ENCODE measurements at places on chromosomes 6 and 20.

- no peak for DNase-seq
Observed at GRCh38 chr6:104521176-104521575, 338.5 kb downstream of the HACE1 start.

GRCh38 chr6:121959501-121959900, 440.0 kb upstream of the HSF2 start:
- no peak for DNase-seq

- no peak for DNase-seq
Observed at GRCh38 chr20:17179840-17180239, 47.0 kb upstream of the PCSK2 start.

DNA sequence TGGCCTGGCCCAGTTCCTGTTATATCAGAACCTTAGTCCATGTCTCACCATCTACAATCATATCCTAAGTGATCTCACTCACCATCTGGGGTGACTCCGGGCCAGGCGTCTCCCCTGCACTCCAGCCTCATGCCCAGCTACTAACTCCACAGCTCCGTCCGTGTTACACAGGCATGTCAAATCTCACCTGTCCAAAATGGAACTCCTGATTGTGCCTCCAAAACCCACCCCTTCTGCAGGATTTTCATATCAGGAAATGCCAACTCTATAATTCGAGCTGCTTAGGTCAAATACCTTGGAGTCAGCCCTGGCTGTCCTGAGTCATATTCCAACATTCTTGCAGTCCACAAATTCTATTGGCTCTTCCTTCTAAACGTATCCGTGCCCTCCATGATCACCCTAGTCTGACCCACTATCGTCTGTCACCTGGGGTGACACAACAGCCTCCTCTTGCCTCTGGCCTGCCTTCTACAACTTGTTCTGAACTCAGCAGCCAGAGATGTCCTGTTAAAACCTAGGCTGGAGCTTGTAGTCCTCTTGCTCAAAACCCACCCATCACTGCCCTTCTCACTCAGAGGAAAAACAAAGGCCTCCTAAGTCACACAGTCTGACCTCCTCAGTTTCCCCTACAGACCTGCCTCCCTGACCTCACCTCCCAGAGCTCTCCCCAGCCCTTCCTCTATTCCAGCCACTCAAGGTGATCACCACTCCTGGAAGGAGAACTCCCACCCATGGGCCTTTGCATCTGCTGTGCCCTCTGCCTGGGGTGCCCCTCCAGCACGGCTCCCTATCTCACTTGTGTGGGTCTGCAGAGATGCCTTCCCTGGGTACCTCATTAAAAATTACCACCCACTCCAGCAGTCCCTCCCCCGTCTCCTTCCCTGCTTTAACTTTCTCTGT, 85.3 kb upstream of the SIRPA start:
- no peak for DNase-seq

DNA sequence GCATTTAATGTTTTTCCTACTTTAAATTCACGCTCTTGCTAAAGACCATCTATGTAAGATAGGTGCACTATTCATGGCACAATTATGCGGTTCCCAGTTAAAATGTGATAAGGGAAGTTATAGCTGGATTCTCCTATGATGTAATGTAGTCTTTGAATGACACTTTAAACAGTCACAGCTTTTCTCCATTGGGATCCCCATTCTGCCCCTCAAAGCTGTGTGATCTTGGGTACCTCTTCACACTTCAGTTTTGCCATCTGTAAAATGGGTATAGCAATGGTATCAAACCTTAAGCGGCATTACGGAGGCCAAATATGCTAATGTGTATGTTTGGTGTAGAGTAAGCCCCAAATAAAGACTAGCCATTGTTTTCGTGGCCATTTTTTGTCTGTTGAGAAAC, 64.7 kb upstream of the ZNF217 start:
- no peak for DNase-seq

GRCh38 chr6:11161031-11161956, 49.8 kb upstream of the ERVFRD-1 start:
- no peak for DNase-seq

- no peak for DNase-seq
Observed at GRCh38 chr20:37885042-37885441, 17.9 kb upstream of the VSTM2L start.

GRCh38 chr20:18164356-18164755, 26.7 kb downstream of the KAT14 start:
- DNase-seq: no peak

GRCh38 chr6:160122744-160123143, 1.1 kb downstream of the SLC22A1 start:
- DNase-seq: no peak

- no peak for DNase-seq
Observed at GRCh38 chr6:110063594-110064263, 85.6 kb downstream of the GPR6 start.

- DNase-seq: no peak
Observed at GRCh38 chr6:52537001-52537753, 39.7 kb downstream of the TRAM2 start.

GRCh38 chr6:18121580-18122127, 823 bp downstream of the NHLRC1 start:
- DNase-seq: no peak

DNA sequence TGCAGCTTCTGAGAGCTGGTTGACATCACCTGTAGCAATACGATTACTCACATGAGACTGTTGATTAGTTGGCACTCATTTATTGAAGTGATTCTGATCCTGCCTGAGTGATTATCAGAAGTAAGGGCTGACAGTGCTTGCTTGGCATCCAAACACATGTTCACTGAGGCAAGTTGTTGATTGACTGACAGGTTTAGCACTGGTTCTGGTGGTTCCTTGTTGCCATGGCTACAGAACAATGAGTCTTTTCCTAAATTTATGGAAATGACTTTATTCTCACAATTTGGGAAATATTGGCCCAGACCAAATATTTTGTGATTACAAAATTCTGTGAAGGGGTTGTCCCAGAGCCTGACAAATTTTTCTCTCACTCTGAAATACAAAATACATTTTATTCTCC, 146.0 kb upstream of the RAB32 start:
- DNase-seq: no peak

- no peak for DNase-seq
Observed at GRCh38 chr6:15284743-15285142, 38.9 kb downstream of the JARID2 start.

DNA sequence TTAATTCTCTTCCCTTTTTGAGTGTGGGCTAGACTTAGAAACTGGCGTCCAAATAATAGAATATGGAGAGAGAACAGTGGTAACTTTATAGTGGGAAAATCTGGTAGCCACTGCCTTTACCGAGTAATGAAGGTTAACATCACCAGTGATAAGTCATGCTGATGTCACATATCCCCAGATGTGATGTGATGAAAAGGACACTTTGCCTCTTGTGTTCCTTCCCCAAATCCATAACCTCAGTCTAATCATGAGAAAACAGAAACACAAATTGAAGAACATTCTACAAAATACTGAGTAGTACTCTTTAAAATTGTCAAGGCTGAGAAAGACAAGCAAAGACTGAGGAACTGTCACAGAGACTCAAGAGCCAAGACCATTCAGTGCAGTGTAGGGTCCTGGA, 17.8 kb downstream of the ANKS1A start:
- DNase-seq: no peak

DNA sequence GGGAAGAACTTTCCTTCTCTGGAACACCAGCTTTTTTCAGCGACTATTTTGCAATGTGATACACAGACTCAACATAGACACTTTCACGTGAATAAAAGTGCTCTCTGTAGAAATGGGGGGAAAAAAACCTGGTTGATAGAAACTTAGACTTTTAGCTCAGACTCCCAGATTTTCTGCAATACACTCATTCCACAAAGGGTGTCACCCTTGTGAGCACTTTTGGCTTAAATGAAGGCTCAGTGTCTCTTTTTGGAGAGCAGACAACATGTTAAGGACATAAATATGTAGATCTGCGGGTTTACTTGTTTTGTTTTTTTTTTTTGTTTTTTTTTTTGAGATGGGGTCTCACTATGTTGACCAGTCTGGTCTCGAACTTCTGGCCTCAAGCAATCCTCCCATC, 579.6 kb downstream of the PTPRT start:
- no peak for DNase-seq

- DNase-seq: no peak
Observed at GRCh38 chr6:7922596-7922995, 12.0 kb upstream of the TXNDC5 start.

DNA sequence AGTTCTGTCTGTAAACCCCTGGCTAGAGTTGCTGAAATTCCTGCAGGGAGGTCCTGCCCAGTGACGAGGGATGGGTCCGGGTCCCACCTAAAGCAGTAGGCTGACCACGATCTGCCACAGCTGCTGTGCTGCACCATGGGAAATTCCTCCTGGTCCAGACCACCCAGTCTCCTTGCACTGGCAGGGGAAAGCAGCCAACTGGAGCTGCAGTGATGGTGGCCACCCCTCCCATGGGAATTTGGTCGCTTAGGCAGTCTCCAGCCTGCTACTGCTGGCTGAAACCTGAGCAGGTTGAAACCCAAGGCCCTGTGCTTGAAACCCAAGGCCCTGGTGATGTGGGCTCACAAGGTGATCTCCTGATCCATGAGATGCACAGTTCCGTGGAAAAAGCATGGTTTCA, 23.9 kb upstream of the MOXD1 start:
- no peak for DNase-seq

DNA sequence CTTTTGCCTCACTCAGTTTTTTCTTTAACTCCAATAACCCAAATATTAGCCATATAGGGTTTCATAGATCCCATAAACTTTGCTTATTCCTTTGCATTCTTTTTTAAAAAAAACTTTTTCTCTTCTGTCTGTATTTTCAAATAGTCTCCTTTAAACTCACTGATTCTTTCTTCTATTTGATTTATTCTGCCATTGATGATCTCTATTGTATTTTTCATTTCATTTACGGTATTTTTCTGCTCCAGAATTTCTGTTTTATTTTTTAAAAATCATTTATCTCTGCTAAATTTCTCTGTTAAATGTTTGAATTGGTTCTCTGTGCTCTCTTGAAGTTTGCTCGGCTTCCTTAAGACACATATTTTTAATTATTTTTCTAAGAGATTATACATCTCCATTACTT, 573.3 kb upstream of the MAN1A1 start:
- no peak for DNase-seq

DNA sequence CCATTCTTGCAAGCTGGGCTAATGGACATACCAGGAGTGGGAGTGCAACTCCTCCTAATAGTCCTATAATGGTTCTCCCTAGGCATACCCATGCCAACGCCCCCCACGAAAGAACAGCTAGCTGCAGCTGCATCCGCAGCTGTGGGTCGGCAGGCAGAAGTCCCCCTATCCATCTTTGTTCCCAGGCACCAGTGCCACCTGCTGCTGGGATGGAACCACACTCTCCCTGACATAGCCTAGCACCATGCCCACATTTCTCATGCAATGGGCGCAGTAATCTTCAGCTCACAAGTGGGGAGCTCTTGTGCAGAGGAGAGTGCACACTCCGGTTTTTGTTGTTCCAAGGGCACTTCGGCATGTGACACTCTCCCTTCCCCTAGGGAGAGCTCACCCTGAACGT, 567.8 kb downstream of the GRIK2 start:
- DNase-seq: no peak

DNA sequence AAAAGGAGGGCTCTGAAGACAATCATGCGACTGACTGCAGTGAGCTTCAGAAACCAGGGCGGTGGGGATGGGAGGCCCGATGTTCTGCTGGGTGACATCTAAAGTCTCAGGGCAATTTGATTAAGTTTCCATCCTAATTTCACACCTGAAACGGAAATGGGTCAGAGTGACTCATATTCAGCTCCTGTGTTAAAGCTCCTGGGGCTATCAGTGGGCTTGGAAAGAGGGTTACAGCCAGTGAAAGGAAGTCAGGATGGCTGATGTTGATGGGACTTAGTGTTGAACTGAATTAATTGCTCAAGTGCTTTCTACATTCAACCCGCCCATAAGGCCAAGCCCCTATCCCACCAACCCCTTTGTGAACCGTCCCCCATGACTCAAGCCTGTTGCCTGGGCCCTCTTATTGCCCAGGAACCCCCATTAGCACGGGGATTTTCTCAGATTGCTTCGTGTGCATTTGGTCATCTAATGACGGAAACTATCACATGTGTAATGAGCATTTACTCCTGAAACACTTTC, 47.1 kb upstream of the TBC1D7 start:
- DNase-seq: peak; percentile 9

DNA sequence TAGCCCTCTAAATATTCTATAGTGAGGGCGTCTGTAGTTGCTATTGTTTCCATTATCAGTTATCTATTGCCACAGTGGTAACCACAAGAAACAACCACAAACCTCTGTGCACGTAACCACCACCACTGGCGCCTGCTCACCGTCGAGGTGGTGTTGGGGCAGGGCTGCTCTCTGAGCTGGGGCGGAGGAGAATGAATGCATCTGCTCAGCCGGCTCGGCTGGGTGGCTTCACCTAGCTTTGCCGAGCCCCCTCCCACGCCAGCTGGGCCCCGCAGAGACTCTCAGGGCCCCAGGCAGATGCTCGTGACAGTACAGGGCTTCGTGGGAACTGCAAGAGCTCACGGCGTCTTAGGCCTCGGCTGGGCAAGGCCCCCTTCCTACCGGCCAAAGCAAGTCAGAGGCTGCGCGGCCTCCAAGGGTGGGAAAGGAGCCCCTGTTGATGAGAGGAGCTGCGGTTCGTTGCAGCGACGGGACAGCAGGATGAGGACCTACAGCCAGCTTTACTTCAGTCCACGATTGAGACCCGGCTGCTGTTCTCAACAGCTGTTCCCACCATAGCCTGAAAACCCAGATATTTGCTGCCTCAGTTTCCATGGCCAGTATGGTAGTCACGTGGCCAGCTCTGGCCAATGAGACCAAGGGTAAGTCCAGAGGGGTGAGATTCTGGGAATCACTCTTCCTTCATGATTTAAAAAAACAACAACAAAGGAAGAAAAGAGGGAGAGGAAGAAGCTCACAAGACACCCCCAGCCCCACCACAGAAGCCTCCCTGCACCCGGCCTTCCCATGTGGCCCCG, 120.2 kb upstream of the AFDN start:
- DNase-seq: peak; percentile 68

Measured in CD4-positive, alpha-beta T cell treated with Interleukin-6 for 4 hours (primary cell).